ENCODE measurements at places on chromosomes 3 and 15. TPM values are rescaled to one million over a fixed set of nuclear protein-coding genes. Genes with fewer than 3 reads are reported as not detected.

DNA sequence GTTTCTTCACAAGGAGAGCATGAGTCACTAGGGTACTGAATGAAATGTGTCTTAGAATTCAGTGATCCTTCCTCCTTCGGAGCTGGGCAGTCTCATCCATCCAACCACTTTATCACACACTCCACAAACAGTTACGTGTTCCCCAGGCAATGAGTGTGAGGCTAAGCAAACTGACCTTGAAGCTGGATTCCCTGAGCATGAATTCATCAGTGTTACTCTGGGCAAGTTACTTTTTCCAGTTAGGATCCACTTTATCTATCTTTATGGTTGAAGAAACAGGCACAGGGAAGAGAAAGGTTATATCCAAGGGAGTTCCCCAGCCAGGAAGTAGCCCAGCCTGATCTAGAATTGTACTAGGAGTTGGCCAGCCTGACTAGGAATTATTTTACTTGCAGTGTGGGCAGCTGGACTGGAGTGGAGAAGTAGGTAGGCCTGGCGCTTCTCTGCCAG is 17.1 kb upstream of the GCNT3 start:
- DNase-seq: peak; percentile 6

GRCh38 chr3:194622621-194623340 is 10.4 kb downstream of the TMEM44 start:
- DNase-seq: no peak

DNA sequence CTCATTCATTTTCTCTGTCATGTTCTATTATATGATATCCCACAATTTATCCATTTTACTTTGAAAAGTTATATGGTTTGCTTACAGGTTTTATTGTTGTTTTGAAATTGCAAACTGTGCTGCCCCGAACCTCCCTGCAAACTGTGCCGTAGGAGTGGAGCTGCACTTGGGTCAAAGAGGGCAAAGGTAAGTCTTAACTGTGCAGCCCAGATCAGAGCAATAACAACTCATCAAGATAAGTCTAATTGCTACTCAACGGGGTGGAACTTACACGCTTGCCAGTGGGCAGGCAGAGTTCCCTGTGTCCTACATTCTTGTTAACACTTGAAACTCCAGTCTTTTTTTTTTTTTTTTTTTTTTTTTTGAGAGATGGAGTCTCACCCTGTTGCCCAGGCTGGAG is 33.2 kb downstream of the ZDHHC19 start:
- DNase-seq: no peak

DNA sequence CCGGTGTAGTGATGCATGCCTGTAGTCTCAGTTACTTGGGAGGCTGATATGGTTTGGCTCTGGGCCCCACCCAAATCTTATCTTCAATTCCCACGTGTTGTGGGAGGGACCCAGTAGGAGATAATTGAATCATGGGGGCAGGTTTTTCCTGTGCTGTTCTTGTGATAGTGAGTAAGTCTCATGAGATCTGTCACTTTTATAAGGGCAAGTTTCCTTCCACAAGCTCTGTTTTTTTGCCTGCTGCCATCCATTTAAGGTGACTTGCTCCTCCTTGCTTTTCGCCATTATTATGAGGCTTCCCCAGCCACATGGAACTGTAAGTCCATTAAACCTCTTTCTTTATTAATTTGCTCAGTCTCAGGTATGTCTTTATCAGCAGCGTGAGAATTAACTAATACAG is 566.7 kb upstream of the NECTIN3 start:
- DNase-seq: no peak

GRCh38 chr15:72082176-72082575 is 35.8 kb downstream of the MYO9A start:
- no peak for DNase-seq

- no peak for DNase-seq
These were observed 168.2 kb downstream of the MFSD1 start for GRCh38 chr3:158970006-158970405.

DNA sequence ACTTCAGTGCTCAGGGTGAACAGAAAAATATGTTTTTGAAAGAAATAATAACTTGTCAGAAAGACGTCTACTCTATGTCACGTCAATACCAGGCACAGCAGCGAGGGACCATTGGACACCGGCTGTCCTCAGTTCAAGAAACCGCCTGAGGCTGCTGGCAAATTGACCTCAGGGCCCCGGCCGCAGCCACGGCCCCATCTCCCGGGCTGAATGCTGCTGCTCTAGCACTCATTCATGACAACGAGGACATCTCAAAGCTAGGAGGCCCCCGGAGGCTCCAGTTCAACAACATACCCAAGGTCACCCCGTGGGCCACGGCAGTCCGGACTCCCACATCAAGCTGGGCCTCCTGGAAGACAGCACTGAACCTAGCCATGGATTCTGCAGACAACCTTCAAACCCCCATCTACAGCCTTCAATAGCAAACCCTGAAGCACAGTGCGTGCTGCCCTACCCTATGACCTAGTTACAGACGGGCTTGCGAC is 204.0 kb upstream of the NSMCE3 start:
- DNase-seq: no peak

DNA sequence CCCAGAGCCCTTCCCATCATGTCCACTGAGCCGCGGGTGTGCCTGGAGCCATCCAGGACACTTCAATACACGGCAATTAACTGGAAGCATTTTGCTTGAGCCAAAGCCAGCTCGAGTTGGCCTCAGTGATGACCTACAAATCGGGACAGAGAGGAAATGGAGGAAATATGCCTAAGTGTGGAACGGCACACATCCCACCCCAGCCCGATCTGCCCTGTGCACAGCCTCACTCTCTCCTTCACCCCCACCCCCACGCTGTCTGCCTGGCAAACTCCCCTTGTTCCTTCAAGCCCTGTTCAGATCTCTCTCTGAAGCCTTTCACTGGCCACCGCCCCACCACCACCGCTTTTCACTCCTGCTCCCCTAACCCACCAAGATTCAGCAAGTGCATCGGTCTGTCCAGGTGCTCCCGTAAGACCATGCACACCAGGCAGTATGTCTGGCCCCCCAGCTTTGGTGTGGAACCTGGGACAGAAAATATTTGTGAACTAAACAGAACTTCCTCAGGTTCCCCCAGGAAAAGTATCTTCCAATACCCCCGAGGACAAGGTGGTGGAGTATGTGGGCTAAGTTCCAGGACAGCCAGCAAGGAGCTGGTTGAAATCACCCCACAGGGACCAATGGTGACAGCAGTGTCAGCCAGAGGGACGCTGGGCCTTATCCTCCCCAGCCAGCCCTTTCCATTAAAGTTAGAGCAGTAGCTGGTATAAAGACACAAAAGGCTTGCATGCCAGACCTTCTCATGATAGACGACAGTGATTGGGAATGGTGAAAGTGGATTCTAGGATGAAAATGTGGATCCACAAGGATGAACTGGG is 83.7 kb downstream of the VGLL4 start:
- DNase-seq: peak; percentile 59

GRCh38 chr3:170992854-170993253 is 33.7 kb downstream of the SLC2A2 start:
- no peak for DNase-seq

- no peak for DNase-seq
These were observed 36.0 kb upstream of the LYZL4 start for GRCh38 chr3:42446111-42447050.

DNA sequence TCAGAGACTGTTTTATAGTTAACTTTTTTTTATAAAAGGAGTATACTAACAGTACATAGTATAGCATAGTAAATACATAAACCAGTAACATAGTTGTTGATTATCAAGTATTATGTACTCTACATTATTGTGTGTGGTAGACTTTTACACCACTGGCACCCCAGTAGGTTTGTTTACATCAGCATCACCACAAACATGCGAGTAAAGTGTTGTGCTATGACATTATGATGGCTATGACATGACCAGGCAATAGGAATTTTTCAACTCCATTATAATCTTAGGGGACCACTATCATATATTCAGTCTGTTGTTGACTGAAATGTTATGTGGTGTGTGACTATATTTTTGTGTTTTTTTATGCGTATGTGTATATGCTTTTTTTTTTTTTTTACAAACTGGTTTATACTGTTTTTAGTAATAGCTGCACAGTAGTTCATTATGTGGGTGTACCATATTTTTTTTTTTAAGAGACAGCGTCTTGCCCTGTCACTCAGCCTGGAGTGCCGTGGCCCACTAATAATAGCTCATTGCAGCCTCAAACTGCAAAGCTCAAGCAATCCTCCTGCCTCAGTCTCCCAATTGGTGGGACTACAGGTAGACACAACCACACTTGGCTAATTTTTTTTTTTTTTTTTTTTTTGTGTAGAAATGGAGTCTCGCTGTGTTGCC is 1.9 kb downstream of the CAPN7 start:
- DNase-seq: no peak

- DNase-seq: no peak
These were observed 22.7 kb upstream of the EPHB3 start for GRCh38 chr3:184538666-184539431.

- DNase-seq: no peak
These were observed 4.2 kb downstream of the UBXN7 start for GRCh38 chr3:196428041-196428440.

- no peak for DNase-seq
These were observed 480.7 kb upstream of the ADAMTS9 start for GRCh38 chr3:65168547-65168946.

GRCh38 chr3:107904536-107905066 is 186.2 kb downstream of the CD47 start:
- DNase-seq: no peak

DNA sequence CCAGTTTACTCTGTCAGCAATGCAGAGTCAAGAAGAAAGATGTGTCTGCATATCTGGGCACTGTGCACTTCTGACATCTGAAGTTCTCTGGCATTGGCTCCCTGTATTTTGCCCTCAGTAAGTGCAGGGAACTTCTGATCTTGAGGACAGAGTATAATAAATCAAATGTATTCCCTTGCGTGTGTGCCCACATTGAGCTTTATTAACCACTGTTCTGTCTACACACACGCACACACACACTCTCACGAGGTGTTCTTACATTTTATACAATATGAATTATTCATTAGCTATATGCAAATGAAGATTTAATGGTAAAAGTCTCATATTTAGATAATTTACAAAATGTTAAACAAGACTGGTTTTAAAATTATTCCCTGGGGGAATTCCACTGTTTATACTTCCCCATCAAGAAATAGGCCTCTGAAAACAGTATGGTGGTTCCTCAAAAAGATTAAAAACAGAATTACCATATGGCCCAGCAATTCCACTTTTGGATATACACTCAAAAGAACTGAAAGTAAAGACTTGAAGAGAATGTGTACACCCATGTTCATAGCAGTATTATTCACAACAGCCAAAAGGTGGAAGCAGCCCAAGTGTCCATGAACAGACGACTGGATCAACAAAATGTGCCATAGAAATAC is 24.6 kb upstream of the ANPEP start:
- no peak for DNase-seq

- no peak for DNase-seq
These were observed 53.5 kb upstream of the LEKR1 start for GRCh38 chr3:156772588-156773206.

DNA sequence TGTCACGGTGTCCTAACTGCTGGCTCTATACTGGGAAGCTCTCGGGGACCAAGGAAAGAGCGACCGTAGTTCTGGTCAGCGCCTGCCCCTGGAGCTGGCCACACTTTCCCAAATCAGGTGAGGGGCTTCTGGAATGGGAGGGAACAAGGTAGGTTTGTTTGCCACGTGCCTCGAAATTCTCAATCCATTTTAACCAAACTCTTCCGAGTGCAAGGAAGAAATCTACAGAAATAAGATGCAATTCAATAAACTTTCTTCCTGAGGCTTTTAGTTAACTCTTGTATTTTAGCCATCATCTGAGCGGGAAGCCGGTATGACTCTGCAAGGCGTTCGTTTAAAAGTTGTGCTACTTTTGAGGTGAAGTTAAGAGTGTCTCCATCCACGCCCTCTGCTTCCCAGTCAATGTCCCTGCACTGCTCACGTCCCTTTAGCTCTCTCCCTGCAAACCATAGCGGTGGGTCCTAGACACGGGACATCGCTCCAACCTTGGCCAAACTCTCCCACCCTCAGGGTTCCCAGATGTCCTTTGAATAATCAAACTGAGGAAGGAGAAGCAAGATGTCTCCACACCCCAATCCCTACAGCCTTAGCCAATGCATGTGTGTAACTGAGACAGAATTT is 597 bp downstream of the AGTR1 start:
- DNase-seq: no peak

GRCh38 chr3:54357301-54357700 is 234.9 kb downstream of the CACNA2D3 start:
- DNase-seq: no peak

DNA sequence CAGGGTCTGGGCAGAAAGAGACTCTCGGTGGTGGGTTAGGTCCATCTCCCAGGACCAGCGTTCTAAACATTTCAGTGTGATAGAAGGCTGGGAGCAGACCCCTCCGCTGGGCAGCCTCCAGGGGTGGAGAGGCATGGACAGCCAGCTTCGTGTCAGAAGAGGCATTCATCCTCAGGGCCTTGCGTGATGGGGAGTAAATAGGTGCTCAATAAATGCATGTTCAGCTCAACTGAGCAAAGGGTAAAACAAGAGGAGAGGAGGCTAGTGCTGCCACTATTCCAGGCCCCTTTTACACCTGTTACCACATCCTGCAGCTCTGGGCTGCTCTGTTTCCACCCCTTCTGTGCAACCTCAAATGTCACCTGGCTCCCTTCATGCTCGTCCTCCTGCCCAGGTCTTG is 49.0 kb downstream of the SEMA5B start:
- DNase-seq: no peak

GRCh38 chr3:124467980-124468902 is 262.0 kb upstream of the UMPS start:
- DNase-seq: peak; percentile 33

DNA sequence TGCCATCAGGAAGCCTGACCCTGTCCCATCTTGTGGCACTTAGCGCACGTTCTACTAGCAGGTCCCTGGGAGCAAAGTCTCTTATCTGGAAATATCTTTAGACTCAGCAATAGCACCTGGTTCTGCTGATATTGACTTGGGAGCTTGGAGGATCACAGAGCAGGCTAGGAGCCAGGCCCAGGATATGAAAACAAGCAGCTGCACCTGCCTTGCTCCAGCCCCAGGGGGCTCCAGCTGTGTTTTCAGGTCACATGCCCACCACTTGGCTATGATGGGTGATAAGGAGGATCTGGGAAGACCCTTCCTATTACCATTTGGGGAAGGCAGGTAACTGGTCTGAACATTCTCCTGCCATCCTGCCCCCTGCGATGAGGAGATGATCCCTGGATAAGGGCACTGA is 87.8 kb downstream of the C3orf70 start:
- no peak for DNase-seq

DNA sequence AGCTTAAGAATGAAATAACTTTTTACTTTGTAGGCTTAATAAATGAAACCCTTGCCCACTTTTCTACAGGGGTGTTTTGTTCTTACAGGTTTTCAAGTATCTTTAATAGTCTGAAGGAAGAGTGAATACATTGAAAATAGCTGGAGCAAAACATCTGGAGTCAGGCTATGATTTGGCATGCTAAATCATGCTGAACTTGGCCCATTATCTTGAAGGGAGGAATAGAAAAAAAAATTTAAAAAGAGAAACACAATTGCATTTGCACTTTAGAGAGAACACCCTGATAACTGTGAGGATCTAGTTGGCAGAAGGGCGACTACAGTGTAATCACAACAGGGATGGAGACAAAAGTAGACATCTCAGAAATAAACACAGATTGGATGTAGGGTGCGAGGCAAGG is 1.8 kb upstream of the IQGAP1 start:
- DNase-seq: no peak

Gene CPNE9
- total RNA-seq: not detected

Gene HES1
- total RNA-seq: 15.0 TPM

Gene SPRED1
- 14.5 TPM for total RNA-seq

Gene PRSS50
- 0.37 TPM for total RNA-seq

Gene SNX22
- 10.0 TPM for total RNA-seq

Gene NTRK3
- total RNA-seq: 4.6 TPM

Gene SKOR1
- total RNA-seq: 0.13 TPM

Gene ZNF860
- 0.22 TPM for total RNA-seq

Gene PPCDC
- 5.6 TPM for total RNA-seq

Gene IGF1R
- 70.3 TPM for total RNA-seq

Gene PTH1R
- total RNA-seq: 2.0 TPM
